Fibroblast of skin of right quadriceps (primary cell): ENCODE measurements at places on chromosomes 5 and 9.
A peak's percentile ranks its signal among the peaks of the same experiment; 100 is the strongest.

- DNase-seq, result peak; percentile 12
These were observed 254.6 kb downstream of the EDIL3 start for GRCh38 chr5:84130006-84130580.

DNA sequence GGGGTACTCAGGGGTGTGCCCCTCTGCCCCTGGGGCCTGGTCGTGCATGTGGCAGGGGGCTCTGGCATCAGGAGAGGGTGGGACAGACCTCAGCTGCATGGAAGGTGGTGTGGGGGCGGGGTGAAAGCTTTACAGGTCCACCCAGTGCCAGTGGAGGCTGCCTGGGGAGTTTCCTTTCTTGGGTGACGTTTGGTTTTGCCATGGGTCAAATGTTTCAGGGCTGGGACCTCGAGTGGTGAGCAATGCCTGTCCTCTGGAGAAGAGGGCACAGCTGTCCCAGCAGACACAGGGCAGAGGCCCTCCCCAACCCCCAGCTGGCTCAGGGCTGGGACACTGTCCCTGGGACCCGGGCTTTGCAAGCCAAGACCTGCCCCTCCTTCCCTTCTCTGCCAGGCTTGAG lies 3.6 kb downstream of the RXRA start:
- DNase-seq, result no peak

DNA sequence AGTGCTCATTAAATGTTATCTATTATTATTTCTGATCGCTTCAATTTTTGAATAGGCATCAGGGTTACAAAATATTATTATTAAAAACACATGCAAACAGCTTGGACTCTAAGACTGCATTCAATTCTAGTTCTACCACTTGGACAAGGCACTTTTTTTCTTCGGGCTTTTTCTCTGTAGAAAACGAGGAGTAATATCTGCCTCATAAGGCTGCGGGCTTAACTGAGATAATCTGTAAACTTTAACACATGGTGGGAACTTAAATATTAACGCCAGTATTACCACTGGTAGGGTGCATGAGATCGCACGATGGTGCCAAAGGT lies 511 bp upstream of the SPDL1 start:
- no peak for DNase-seq

- DNase-seq, result peak; percentile 92
These were observed 442.4 kb upstream of the ZNF462 start for GRCh38 chr9:106420511-106420944.

DNA sequence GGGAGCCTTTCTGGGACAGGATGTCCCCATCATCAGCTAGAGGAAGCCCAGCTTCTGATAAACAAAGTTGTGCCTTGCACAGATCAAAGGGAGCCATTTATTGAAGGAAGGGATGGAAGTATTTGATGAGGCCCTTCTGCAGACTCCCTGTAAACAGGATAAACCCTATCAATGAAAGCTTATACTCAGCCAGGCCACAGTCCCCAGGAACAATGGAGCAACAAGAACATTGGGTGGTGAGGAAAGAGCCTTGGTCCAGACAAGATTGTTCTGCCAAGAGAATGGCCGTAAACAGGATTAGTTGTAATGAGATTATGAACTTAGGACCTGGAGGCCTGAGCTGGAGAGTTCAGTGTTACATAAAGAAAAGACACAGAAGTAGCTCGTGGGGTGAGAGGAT lies 40.5 kb upstream of the LIFR start:
- no peak for DNase-seq

DNA sequence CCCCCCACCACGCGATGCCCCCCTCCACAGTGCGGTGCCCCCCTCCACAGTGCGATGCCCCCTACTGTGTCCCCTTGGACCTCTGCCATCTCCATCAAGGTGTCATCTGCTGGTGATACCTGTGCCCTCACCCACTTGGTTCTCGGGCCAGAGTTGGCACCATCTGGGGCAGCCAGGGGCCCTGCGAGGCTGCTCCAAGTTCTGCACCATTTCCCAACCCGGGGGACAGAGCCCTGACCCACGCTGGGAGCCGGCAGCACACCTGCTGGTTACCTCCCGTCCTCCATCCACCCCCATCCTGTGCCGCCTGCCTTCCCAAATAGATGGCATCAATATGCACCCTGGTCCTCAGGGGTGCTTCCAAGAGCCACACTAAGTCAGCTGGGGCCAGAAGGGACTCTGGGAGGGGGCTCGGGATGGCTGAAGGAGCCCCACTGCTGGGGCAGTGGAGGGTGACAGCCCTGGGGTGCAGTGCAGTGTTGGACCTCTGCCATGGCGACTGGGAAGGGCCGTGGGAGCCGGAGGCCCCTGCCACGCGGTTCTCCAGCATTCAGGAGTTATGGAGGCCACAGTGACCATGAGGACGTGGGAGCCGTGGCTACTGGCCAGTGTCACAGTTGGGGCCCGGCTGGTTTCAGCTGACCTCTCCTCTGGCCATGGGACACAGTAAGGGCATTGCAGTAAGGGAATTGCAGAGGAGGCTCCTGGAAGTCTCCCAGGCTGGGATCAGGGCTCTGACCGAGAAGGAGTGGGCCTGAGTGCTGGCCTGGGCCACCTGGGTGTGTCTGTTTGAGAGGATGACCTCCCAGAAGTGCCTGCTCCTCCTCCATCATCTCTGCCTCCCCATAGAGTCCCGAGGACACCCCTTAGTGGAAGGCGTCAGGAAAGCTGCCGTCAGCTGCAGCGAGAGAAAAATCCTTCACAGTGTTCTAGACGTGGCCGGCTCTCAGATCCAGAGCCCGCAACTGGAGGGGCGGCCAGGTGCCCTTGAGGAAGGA lies 44.2 kb upstream of the NOTCH1 start:
- no peak for DNase-seq

- no peak for DNase-seq
These were observed 387.7 kb upstream of the CHD1 start for GRCh38 chr5:99316484-99316883.

- DNase-seq, result no peak
These were observed 341.2 kb downstream of the CAAP1 start for GRCh38 chr9:26551451-26551850.

- peak; percentile 42 for DNase-seq
These were observed 1.6 kb downstream of the ZNF462 start for GRCh38 chr9:106864373-106865143.

- DNase-seq, result no peak
These were observed 121.3 kb upstream of the CDH18 start for GRCh38 chr5:20109326-20109725.

DNA sequence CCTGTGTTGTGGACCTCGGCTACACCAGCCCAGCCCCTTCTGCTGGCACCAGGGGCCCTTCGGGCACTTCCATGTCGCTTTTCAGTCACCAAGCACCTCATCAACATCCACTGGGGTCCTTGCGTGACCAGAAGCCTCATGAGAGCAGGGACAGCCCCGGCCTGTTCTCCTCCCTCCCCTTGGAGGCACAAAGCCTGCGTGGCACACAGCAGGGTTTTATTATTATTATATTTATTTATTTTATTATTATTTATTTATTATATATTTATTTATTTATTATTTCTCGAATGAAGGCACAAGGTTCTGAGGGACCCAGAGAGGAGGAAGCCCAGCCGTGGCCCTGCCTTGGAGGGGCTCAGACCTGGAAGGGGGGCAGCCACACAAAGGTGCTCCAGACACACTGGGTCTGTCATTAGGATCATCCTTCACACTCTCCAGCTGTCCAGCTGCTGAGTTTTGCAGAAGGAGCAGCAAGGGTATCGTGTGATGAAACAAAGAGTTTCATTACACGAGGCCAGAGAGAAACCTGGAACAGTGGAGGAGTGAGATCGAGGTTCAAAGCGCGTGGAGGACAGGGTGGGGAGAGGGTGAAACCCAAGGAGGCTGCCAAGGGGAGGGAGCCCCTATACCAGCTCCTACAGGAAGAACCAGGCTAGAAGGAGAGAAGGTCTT lies 5.2 kb downstream of the VAV2 start:
- DNase-seq, result no peak
